CD4-positive, alpha-beta T cell treated with Interleukin-12 subunit alpha and Interleukin-12 subunit beta, for 1 hour (primary cell): ENCODE measurements at places on chromosomes 6 and 20.
A peak's percentile ranks its signal among the peaks of the same experiment; 100 is the strongest.

- DNase-seq = no peak
Observed at GRCh38 chr6:3283641-3284435, 25.1 kb downstream of the PSMG4 start.

DNA sequence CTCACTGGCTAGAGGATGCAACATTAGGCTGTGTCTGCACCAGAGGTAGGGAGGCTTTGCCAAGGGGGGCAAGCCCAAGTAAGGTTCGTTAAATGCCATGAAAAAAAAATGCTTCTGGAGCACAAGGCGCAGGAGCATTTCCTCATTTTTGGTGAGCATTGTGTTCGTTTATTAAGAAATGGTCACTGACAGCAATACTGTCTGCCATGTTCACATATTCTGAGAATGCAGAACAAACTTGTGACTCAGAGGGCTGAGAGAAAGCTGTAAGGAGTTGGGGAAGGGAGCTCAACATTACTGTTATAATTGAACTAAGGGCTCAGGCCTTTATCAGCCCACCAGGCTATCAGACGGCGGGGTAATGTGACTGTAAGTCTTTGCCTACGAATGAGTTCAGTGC, 465.4 kb upstream of the BTBD3 start:
- no peak for DNase-seq

DNA sequence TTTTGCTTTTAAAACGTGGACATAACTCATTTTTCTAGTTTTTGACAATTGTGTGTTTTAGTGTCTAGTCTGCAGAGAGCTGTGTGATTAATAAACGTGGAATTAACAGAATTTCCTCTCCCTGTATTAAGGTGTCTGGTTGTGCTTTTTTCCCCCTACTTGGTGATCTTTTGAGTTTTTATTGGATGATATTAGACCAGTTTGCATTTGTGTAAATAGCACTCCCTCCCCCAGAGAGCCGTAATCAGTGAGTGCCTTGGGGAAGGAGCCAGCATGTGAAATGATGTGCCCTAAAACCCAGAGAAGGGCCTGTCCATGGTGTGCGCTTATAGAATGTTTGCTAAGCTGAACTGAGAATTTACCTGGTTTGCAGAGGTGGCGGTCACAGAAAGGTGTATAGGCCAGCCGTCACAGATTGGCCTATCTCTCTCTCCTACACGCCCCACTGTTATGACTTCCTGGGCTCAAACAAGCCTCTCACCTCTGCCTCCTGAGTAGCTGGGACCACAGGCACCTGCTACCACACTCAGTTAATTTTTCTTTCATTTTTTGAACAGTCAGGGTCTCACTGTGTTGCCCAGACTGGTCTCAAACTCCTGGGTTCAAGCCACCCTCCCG, 42.4 kb downstream of the ALDH5A1 start:
- DNase-seq = no peak

DNA sequence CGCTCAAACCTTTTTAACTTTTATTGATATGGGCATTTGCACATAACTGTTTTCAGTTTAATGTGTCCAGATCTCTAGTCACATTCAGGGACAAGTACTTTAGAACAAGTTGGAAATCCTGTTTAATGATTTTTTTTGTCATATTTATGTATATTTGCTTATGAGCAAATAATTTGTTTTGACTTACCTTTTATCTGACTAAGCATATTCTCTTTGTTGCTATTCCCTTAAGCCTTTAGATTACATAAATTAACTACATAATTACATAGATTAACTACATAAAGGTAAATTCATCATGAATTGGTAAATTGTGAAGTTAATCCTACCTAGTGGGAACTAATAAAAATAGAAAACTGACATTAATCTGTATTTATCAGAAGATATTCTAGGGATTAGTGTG, 523.5 kb upstream of the MAN1A1 start:
- DNase-seq = no peak

DNA sequence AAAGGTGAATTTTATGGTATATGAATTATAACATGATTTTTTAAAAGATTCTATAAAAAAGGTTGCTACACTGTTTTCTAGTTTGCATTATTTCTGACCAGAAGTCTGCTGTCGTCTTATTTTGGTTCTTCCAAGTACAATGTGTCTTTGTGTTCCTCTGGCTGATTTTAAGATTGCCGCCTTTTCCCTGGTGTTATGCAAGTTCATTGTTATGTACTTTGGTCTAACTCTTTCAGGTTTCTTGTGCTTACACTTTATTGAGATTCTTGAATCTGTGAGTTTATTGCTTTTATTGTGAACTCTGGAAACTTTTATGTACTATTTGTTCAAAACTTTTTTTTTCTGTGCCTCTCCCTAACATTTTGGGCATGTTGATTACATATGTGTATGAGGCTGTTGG, 109.8 kb downstream of the RFX6 start:
- no peak for DNase-seq

DNA sequence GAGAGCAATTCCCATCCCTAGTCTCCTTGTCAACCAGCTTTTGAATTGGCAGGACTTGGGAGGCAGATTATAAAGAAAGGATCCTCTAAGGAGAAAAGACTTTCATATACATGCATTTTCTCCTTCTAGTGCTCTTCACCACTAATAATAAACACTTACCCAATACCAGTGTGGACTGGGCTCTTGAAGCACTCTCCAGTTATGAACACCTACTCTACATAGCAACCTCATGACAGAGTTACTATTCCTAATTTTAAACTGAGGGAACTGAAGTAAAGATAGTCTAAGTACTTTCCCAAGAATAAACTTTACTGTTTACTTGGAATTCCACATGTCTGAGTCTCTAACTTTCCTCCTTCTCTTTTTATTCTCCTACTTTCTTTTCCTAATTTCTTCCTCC, 4.8 kb downstream of the COL9A1 start:
- DNase-seq = no peak

- DNase-seq = no peak
Observed at GRCh38 chr6:121627761-121628160, 192.3 kb downstream of the GJA1 start.

- no peak for DNase-seq
Observed at GRCh38 chr6:108156180-108156937, 9.5 kb upstream of the NR2E1 start.

DNA sequence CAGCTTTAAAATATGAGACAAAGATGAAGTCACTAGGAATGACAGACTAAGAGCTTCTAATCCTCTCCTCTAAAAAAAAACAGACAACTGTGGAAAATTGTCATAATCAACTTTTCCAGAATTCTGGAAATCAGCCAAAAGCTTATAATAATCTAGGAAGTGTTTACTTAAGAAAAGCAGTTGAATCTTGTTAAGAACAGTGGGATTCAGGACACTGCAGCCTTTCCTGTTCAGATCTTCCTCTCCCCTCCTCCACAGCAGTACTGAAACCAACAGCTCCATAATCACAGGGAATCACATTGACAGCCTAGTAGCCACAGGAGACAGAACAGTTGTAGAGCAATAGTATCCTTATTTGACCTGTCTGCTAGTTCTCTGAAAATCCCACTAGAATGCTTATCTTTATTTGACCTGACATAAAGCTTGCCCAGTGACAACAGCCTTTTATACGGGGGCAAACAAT, 41.6 kb downstream of the IBTK start:
- DNase-seq = no peak

- DNase-seq = no peak
Observed at GRCh38 chr20:19875376-19876221, 117.5 kb downstream of the RIN2 start.

DNA sequence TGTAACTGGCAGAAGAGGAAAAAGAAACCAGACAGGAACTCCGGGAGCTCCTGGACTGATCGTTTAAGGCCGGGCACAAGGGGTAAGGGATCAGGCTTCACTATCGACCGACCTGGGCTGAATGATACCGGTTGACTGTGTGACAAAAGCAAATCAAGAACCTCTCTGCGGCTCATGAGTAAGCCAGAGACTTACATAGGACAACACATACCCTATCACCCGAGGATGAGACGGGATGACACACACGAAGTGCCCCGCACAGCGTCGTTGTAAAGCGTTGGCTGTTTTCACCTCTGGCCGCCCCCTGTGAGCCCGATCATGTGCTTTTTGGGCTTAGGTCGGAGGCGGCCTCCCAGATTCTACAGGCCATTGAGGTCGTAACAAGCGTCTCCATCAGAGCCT, 695 bp upstream of the TGIF2 start:
- peak; percentile 69 for DNase-seq

DNA sequence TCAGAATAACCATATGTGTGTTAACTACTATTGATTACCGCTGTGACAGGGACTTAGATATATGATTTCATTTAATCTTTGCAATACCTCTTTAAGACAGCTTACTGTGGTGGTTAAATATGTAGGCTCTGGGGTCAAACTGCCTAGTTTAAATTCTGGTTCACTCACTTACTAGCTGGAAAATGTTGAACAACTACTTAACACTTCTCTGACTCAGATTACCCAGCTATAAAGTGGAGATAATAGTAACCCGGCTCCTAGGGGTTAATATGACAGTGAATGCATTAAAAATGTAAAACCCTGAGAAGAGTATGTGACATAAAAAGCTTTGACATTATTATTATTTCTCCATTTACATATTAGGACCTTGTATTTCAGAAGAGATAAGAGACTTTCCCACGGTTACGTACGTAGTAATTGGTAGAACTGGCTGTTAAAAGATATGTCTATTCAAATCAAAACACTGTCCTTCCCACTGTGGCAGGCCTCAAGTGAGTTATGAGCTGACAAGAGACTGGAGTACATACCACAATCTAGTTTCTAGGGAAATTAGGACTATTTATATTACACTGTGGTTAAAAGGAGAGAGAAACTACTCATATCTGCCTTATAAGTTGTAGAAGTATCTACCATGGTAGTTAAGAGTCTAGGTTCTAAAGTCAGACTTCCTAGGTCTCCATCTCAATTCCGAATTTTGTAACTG, 4.4 kb upstream of the PLCB1 start:
- DNase-seq = no peak

DNA sequence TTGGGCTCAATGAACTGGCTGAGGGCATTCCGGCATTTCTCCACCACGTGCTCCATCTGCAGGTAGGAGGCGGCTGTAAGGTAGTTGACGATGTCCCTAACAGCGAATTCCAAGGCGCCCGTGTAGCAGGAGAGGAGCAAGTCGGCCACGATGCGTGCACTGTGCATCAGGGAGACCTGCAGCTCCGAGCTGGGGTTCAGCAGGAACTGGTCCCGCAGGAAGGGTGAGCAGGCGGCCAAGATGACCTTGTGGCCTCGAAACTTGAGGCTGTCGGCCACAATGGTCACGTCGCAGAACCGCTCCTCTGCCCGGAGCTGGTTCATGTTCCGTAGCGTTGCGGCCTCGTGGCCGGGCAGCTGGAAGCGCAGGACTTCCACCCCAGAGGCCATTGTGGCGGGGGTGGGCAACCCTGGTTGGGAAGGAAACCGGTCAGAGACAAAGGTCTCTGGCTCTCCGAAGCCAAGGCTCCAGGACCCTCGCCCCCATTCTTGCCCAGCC, 920 bp downstream of the ZBTB12 start:
- peak; percentile 13 for DNase-seq

DNA sequence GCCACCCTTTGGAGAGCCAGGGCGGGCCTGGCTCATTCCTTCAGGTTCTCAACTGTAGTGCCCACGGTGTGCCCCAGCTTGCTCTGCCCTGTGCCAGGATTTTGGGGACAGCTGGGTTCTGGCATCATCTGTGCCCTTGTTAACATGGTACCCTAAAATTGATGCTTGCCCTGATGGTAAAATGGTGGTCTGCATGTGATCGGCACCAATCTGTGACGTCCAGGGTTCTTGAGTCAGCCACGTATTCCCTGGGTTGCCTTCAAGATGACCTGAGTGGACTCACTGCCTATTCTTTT, 31.2 kb upstream of the APCDD1L start:
- DNase-seq = no peak

DNA sequence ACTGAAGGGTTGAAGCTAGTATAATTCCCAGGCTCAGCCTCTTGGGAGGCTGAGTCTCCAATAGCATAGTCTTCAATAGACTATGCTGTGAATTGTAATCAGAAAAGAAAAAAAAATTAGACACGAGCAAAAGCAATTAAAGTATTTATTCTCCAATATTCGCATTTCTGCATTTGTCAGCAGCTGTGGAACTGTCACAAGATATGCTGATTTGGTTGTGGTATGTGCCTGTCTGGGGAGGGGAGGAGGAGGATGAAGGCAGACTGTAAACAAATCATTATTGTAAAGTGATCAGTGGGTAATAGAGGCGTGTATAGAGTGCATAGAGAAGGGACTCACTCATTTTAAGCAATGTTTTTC, 10.1 kb upstream of the BICRAL start:
- DNase-seq = peak; percentile 80

GRCh38 chr20:42775037-42775436, 414.7 kb downstream of the PTPRT start:
- no peak for DNase-seq

DNA sequence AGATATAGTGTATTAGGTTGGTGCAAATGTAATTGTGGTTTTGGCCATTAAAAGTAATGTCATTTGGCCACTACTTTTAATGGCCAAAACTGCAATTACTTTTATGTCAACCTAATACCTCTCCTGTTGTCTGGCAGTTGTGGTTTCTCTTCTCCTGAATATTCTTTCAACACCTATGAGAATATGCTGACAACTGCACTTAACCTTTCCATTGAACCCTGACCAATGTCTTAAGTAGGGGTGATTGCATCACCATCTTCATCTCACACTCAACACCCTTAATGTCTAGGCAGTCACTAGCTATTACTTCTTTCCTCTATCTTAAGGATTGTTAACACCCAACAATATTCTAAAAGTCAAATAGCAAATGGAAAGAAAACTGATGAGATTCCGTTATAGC, 200.5 kb upstream of the HSF2 start:
- no peak for DNase-seq

- no peak for DNase-seq
Observed at GRCh38 chr6:20623761-20624160, 89.5 kb downstream of the CDKAL1 start.

DNA sequence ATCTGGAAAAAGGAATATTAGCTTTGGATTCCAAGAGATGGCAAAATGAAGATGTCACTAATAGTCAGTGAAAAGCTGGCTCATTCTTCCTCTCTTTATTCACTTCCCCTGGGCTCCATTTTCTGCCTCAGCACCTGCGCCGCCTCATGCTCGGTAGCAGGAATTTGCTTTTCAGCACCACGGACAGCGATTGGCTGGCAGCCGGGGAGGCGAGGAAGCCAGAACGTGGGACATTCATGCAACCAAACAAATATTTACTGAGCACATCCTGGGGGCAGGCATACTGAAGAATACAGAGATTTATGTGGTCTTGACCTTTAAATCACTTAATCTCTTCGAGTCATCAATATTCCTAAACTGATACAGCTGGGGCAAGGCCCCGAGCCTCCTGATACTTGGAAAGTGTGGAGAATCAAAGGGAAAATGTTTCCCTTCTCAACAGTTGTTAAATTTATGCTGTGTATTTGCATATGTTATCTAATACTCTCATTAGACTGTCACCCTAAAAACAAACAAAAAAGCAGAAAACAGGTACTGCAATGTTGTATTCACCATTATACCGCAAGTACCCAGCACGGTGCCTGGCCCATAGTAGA, 12.1 kb upstream of the PDYN start:
- DNase-seq = peak; percentile 49

- no peak for DNase-seq
Observed at GRCh38 chr20:60583741-60584140, 625.5 kb downstream of the CDH26 start.

- no peak for DNase-seq
Observed at GRCh38 chr6:135053406-135053805, 1.2 kb downstream of the HBS1L start.
